SW480 (cell line): ENCODE measurements at places on chromosomes 5 and 9.

- no peak for DNase-seq
Measured at GRCh38 chr9:129907201-129907600, 71.9 kb downstream of the USP20 start.

- no peak for DNase-seq
Measured at GRCh38 chr5:161009194-161009593, 157.2 kb upstream of the ATP10B start.

- DNase-seq, result no peak
Measured at GRCh38 chr5:111694133-111694532, 62.9 kb downstream of the NREP start.

GRCh38 chr9:128494108-128494745, 10.3 kb upstream of the GLE1 start:
- DNase-seq, result no peak

DNA sequence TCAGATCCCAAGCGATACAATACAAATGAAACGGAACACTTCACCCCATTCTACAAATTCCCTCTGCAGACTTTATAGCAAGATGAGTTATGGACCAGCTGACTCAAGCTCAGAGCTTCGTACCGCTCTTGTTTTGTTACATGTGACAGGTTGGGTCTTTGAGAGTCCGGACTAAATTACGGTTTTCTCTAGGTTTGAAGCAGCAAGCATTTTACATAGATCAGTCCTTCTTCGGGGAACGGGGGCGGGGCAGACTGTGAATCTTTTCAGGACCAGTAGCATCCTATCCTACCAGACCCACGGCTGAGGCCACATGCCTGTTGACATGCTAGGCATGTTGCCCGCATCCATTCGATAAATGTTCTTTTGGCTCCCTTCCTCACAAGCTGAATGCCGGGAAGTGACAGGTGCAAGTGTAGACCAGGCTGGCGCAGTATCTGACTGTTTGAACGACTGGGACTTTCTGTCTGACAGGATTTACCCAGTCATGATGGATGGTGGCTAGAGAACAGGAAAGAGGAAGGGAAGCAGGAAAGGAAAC, 811.0 kb upstream of the GRAMD2B start:
- DNase-seq, result no peak

- DNase-seq, result no peak
Measured at GRCh38 chr9:75140261-75140660, 51.9 kb downstream of the OSTF1 start.

DNA sequence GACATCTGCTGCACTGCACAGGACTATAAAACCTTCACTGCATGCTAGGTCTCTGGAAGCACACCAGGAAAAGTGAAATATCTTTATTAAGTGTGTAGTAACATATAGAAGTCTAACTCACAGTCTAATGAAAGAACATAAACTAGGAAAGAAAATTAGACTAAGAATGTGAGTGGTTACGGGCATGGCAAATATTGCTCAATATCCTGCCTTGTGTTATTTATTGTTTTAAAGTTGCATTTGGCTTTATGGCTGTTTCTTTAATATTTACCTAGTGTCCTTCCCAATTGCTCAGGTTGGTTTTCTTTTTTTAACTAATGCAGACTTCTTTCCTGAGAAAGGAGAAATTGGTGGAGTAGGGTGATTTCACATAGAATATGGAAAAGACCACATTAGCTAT, 342.4 kb downstream of the KIAA0825 start:
- DNase-seq, result no peak

- no peak for DNase-seq
Measured at GRCh38 chr9:72038408-72038807, 22.0 kb downstream of the C9orf57 start.

GRCh38 chr9:113520109-113520642, 56.6 kb downstream of the RGS3 start:
- DNase-seq, result peak; percentile 20
